Glutamatergic neuron (in vitro differentiated cells): ENCODE measurements at places on chromosomes 6 and 20.

DNA sequence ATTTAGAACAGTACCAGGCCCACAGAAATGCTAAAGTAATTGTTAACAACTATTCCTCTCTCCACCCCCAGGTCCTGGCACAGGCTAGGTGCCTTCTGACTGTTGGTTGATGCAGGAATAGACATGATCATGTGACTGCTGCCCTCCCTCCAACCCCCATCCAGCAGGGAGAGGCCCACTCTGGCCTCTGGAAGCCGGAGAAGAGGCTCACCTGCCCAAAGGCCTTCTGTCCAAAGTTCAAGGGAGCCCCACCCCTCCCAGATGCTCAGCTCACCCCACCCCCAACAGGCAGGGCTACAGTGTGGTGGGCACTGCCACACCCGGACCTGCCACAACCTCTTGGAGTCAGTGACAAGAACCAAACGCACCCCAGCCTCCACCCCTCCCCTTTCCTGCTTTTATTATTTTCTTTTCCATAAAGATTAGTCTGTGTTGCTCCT, 26.9 kb upstream of the FOXP4 start:
- no peak for DNase-seq

DNA sequence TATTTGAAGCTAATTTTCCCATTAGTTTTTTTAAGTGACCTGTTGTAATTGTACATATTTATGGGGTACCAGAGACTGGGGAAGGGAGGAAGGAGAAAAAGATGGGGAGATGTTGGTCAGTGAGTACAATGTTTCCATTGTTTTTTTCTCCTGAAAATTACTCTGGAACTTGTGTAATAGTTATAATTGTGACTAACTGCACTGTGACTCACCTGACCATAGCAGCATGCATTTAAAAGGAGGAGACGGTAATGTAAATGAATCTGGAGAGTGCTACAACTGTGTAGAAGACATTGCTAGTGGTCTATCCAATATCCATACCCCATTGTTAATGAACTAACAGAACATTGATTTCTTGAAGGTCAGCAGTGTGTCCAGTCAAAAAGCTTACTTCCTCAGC, 133.4 kb downstream of the RFPL4B start:
- DNase-seq = no peak

DNA sequence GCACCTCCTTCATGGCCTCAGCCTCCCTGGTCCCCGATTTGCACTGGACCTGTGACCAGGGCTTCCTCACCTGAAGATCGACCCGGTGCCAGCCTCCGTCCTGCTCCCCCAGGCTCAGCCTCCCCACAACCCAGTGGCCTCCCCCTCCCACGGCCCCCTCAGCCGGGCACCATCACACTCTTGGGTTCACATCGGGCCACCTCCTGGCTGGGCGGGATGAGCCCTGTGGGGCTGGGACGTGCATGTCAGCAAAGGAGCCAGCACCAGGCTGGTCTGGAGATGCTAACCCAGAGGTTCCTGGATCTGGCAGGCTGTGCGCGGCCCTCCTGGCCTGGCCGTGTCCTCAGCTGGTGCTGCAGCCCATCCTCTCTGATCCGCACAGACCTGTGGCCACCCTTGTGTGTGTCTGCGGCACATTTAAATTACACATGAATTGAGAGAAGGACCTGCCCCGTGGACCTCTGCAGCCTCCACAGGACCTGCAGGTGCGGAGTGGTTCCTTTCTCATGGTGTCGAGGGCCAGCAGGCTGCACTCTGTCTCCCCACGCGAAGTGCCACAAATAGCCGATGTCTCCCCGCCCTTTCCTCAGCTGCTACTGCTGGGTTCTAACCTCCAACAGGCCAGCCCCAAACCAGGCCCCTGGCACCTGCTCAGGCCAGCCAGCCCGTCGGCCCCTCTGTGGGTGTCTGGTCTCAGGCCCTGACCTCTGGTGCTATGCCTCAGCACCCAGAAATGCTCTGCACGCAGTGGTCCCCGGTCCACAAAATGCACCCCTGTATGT, 237.5 kb downstream of the ERMARD start:
- DNase-seq = peak; percentile 9

DNA sequence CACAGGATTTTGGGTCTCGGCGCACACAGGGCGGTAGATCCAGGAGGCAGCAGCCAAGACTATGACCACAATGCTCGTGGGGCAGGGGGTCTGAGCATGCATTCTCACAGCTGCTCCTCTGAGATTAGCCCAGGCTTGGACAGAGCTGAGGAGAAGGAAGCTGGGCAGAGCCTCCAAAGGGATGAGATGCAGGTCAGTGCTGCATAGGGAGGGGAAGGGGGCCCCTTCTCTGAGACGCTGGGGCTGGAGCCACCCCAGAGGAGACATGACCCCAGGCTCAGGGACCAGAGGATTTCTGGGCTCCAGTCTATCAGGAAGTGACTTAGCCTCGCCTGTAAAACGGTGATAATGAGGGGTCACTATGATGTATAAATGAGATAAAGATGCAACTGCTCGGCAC, 93.9 kb downstream of the BFSP1 start:
- no peak for DNase-seq

DNA sequence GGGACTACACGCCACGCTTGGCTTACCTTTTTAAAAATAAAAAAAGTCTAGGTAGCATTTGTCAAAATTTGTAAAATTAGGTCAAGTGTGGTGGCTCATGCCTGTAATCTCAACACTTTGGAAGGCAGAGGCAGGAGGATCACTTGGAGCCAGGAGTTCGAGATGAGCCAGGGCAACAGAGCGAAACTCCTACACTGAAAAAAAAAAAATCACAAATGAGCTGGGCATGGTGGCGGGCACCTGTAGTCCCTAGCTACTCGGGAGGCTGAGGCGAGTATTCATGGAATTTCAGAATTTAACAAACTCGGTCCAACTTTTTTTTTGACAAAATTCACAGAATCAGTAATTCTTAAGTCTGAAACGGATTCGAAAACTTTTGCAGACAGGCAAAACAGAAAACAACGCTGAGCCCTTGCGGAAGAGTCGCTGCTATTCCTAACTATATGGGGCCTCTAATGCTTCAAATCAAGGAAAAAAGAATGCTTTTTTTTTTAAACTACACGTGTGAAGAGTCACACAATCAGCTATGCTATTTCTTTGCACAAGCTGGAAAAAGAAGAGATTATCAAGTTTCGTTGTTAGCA, 62.9 kb downstream of the GTF2H5 start:
- DNase-seq = no peak

DNA sequence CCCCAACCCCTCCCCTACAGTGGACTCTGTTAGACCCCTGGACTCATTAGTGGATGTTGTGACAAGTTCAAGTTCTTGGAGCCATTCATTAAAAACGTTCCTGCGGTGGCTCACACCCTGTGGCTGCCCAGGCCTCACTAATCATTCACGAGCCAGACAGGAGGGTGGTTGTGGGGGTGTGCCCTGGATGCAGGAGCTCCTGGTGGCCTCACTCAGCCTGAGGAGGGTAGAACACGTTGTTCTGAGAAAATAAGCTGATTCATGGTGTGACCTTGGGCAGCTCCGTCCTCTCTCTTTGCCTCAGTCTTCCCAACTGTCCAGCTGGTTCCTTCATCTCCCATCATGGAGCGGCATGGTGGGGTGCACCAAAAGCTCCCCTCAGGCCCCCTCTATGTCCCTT, 16.7 kb downstream of the SLC13A3 start:
- no peak for DNase-seq

DNA sequence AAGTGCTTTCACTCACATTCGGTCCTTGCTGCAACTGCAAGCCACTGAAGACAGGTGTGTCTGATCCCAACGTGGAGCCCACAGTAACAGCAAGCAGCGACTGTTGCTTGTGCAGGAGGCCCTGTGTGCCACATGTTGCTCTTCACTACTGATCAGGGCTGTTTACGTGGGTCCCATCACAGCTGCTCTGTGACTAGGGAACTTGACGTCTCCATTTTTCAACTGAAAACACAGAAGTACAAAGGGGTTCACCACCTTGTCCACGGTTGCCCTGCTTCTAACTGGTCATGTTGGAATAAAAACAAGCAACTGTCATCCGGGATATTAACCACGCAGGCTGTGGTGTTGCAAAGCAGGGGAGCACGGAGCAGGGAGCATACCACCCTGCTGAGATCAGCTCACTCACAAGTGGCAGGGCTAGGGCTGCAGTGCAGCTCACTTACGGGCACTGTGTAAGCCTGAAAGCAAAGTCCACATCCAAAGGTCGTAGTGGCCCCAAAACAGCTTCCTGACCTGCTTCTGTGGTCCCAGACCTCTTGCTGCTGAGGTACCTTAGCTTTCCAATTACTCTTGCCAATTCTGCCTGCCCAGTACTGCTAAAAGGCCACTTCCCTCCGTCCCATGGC, 105.8 kb upstream of the DUSP22 start:
- DNase-seq = no peak

- DNase-seq = no peak
Observed at GRCh38 chr20:25543068-25543467, 42.3 kb downstream of the NINL start.

GRCh38 chr6:143123081-143123480, 62.4 kb downstream of the AIG1 start:
- DNase-seq = no peak

GRCh38 chr6:108837236-108837971, 10.8 kb upstream of the ARMC2 start:
- DNase-seq = no peak

DNA sequence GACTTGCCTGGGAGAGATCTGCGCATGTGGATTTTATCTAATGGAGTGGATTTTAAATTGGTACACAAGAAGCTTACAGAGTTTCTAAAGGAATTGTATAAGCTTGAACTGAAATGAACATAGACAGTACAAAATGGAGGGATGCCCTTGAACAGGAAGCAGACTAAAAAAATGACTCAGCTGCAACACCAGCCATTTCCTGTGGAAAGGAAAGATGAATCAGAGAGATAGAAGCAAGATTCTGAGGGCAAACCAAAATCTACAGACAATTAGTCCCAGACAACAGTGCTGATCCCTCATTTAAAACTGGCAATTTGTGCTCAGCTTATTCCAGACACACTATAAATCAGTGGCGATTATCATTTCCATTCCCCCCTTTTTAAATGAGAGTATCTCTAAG, 114.6 kb upstream of the TCF21 start:
- DNase-seq = no peak

- DNase-seq = no peak
Observed at GRCh38 chr20:55160996-55161395, 685.6 kb downstream of the DOK5 start.

DNA sequence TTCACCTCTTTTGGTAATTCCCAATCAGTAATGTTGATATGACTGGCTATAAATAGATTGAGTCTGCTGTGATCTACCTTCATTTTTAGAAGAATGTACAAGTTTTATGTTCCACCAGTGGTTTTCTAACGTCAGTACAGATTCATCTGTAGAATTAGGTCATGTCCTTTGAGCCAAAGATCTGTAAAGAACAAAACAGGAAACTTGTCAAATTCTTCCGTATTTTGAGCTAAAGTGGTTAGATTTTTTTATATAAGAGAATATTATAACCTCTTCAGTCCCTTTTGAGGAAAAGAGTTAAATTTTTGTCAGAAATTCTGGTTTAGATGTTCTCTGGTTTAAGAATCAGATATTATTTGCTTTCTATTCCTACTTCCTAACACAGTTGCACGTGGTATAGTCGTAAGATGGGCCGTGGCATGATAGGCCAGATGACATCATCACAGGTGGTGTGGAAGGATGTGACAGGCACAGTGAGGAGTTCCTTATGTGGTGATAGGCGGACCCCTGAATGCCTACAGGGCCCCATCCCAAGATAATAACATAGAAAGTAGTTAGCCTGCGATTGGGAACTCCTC, 62.3 kb downstream of the SNX9 start:
- DNase-seq = no peak

DNA sequence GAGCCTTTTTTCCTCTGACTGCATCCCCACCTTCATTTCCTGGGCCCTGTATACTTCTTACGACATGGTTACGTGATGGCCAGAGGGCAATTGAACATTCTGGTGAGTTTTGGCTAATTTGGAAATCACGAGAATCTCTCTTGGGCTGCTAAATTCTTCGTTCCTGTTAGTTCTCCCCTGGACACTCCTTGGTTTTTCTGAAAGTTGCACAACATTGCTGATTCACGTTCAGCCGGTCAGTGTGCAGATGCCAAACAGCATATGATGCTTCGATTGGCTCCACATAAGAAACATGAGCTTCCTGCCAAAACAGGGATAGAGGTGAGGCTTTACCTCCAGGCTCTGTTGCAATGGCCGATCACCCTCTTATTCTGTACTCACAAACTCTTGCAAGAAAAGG, 119.4 kb upstream of the LY86 start:
- DNase-seq = no peak

DNA sequence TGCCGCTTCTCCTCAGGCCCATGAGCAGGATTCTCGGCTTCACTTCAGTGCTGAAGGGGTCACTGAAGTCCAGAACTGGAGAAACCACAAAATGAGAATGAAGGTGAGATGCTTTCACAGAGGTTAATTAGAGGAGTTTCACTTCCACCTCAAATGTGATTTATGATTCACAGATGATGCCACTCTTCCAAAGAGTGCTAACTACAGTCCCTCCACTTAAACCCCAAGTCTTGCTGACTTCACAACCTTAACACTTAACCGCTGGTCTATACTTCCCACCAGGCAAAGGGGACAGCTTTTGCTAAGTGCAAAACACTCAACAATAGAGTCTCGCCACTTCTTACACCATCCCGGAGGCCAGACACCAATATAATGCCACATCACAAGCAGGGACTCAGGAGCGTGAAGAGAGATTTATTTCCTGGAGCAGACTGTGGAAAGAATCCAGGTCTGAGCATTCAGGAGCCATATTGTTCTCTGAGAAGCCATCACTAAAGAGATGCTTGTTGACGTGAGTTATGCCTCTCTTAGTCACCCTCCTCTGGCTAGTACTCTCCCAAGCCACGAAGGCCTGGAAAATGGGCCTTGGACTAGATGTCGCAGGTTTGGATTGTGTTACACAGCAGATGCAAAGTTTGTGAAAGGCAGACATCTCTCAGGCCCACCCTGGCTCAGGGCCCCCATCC, 24.4 kb downstream of the RRAGD start:
- no peak for DNase-seq

DNA sequence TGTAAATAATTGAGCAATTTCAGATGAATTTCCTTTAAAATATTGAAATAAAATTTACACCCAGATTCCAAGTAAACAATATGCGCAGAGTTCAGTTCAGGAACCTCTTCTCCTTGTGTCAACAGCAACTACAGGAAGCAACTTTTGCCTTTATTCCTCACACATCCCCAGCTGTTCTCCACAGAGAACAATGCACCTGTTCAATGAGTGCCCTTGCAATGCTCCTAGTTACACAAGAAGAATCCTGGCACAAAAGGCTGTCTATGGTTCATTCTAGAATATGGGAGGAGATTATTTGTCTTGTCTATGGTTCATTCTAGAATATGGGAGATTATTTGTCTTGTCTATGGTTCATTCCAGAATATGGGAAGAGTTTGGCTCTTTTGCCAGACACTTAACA, 454.9 kb downstream of the BTBD3 start:
- no peak for DNase-seq

GRCh38 chr6:93676581-93676980, 257.2 kb upstream of the EPHA7 start:
- no peak for DNase-seq

- DNase-seq = no peak
Observed at GRCh38 chr6:29619578-29620160, 13.3 kb downstream of the GABBR1 start.
